Putamen (tissue), 1 donor: ENCODE measurements at places on chromosomes 1 and 21.

GRCh38 chr1:214943054-214943453 lies 139.5 kb upstream of the KCNK2 start:
- no peak for DNase-seq

DNA sequence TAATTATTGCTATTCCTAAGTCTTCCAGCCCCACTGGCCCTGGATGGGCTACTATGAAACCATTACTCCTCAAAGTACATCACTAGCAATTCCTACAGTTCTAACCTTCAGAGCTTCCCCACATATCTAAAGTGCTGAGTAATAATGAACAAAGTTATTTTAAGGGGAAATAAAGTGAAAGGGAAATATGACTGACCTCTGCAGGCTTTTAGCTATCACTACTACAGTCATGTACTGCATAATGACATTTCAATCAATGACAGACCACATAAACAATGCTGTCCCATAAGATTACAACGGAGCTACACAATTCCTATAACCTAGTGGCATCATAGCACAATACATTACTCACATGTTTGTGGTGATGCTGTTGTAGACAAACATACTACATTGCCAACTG lies 32.5 kb upstream of the ASPM start:
- no peak for DNase-seq

GRCh38 chr1:197451381-197451780 lies 183.3 kb downstream of the CRB1 start:
- no peak for DNase-seq

DNA sequence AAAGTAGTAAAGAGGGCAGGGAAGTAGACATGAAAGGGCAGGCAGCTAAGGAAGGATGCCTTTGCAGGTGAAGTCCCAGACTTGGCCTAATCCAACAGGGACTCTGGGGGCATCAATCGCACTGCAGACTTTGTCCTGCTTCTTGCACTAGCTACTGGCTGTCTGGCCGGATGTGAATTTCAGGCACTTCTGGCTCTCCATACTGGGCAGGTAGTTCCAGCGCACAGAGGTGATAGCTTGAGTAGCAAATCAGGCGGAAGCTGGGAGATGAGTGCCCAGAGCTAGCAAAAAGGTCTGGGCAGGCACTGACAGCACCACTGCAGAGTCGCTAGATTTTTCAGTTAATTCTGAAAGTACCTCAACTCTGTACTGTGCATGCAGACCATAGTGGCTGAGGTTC lies 997 bp downstream of the RSPH1 start:
- no peak for DNase-seq

DNA sequence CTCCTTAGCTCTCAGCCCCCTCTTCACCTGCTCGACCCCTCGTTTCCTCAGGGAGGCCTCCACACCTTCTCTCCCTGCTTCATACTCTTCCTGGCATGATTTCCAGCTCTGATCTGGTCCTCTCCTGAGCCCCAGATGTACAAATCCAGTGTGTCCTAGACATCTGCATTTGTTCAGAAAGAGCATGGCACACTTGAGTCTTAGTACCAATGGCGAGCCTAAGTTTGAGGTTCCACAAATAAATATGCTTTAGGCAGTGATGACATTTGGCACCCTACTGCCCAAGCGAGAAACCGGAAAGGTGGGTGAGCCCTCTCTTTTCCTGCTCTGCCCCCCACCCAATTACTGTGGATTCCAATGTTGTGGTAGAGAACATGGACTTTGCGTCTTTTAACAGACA lies 34.0 kb downstream of the ATP1A1 start:
- DNase-seq = no peak

GRCh38 chr1:199279067-199279466 lies 640.2 kb downstream of the PTPRC start:
- no peak for DNase-seq

DNA sequence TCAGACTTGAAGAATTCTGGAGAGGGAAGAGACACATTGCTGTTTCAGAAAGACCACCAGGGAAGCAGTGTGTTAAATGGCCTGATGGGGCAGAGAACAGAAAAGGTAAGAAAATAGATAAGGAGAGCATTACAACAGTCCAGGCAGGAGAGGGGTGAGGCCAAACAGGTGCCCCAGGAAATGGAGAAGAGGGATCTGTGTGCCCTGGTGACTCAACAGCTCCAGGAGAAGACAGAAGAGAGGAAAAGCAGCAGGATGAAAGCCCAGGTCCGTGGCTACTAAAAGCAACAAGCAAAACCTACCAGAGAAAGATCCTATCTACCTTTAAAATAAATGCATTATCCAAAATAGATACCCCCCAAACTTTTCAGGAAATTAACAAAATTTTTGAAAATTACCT lies 9.2 kb downstream of the TP53BP2 start:
- no peak for DNase-seq

- DNase-seq = no peak
Measured at GRCh38 chr1:98797506-98797905, 136.0 kb downstream of the SNX7 start.

GRCh38 chr1:216822480-216822879 lies 99.3 kb upstream of the ESRRG start:
- DNase-seq = no peak

DNA sequence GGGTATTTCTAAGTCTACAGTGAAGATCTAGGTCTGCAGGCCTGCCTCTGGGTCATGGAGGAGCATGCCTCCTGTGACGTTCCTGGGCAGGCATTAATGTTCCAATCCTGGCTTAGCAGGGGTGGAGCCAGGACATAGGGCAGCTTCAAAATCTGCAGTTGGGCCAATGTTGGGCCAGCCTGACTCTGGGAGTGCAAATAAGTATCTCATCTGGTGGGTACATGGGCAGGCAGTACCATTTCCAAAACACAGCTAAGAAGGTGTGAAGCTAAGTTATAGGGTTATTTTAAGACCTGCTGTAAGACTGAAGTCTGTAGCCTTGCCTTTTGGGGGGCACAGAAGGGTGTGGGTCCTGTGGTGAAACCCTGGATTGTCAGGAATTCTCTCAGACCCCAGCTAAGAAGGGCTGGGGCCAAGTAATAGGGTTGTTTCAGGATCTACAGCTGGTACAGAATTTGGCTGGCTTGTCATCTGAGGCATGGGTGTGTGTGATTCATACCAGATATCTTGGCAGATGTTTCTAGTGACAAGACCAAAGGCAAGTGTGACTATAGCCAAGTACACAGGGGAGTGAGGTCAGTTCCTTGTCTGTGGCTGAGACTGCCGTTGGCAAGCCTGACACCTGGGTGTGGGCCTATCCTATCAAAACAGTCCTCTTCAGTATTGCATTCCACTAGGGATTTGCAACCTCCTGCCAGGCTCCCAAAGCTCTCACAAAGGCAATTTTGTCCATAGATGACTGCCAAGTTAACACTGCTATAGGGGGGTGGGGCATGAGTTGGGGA lies 468.7 kb upstream of the B3GALT2 start:
- no peak for DNase-seq

- DNase-seq = no peak
Measured at GRCh38 chr1:218817071-218817470, 356.6 kb upstream of the LYPLAL1 start.

GRCh38 chr1:8651962-8652361 lies 165.5 kb downstream of the RERE start:
- DNase-seq = no peak

DNA sequence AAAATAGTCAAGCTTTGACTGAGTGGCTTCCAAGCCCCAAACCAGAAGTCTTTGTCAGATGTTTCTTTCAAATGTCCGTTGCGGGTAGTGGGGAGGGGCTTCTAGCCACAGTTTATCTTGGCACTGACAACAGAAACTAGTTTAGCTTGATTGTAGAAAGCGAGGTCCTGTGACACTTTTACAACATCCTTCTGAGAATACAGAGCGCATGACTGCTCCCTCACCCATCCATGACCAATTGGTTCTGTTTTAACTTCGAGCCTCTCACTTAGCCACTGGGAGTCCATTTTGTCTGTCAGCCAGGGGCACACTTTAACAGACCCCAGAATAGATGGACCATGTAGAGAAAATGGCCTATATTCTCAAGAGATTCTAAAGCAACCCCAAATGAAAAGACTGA lies 199.2 kb upstream of the ST6GALNAC5 start:
- no peak for DNase-seq

- peak; percentile 46 for DNase-seq
Measured at GRCh38 chr1:89603651-89604413, 29.1 kb upstream of the LRRC8C start.

GRCh38 chr1:204308023-204308628 lies 51.6 kb downstream of the PLEKHA6 start:
- no peak for DNase-seq

GRCh38 chr21:29297483-29298347 lies 1.0 kb upstream of the BACH1 start:
- no peak for DNase-seq

- DNase-seq = no peak
Measured at GRCh38 chr1:10046356-10047085, 13.8 kb downstream of the UBE4B start.

GRCh38 chr1:104593413-104594187 lies 843.9 kb downstream of the AMY1C start:
- no peak for DNase-seq

- DNase-seq = no peak
Measured at GRCh38 chr1:231407547-231408396, 14.3 kb downstream of the EGLN1 start.

- no peak for DNase-seq
Measured at GRCh38 chr21:14886001-14886400, 178.8 kb downstream of the NRIP1 start.

DNA sequence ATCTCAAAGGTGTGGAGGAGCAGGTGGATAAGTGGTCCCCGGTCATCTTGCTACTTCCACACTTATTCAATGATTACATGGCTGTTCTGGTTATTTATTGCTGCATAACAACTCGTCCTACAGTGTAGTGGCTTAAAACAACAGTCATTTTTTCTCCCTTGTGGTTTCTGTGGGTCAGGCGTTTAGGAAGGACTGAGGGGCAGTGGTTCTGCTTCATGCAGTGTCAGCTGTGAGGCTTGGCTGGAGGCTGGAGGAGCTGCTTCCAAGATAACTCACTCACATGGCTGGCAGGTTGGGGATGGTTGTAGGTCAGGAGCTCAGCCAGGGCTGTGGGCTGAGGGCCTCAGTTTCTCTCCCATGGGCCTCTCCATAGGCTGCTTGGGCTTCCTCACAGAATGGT lies 5.9 kb upstream of the SLC6A17 start:
- no peak for DNase-seq

- no peak for DNase-seq
Measured at GRCh38 chr1:96049759-96050409, 671.7 kb upstream of the PTBP2 start.

GRCh38 chr1:209387271-209387968 lies 196.1 kb upstream of the CAMK1G start:
- DNase-seq = no peak

GRCh38 chr1:205570173-205570501 lies 61.7 kb downstream of the ELK4 start:
- no peak for DNase-seq

DNA sequence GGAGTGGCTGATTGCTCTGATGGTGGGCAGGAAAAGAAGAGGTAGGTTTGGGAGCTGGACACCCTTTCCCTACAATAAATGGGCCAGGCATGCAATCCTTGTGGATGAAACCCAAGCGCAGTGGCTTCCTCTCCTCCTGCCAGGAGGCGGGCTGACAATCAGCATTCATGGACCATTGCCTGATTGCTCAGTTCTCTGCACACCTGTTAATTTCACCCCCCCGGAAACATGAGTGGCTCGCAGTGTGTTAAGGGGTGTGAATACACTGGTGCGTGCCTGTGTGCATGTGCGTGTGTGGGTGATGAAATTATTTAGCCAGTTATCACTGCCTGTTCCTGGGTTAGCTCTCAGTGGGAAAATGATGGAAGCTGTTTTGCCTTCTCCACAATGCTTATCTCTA lies 310.7 kb downstream of the PCP4 start:
- no peak for DNase-seq

- DNase-seq = no peak
Measured at GRCh38 chr21:34803782-34804370, 135.1 kb downstream of the CLIC6 start.

GRCh38 chr1:24856787-24857506 lies 73.1 kb downstream of the RUNX3 start:
- DNase-seq = no peak

DNA sequence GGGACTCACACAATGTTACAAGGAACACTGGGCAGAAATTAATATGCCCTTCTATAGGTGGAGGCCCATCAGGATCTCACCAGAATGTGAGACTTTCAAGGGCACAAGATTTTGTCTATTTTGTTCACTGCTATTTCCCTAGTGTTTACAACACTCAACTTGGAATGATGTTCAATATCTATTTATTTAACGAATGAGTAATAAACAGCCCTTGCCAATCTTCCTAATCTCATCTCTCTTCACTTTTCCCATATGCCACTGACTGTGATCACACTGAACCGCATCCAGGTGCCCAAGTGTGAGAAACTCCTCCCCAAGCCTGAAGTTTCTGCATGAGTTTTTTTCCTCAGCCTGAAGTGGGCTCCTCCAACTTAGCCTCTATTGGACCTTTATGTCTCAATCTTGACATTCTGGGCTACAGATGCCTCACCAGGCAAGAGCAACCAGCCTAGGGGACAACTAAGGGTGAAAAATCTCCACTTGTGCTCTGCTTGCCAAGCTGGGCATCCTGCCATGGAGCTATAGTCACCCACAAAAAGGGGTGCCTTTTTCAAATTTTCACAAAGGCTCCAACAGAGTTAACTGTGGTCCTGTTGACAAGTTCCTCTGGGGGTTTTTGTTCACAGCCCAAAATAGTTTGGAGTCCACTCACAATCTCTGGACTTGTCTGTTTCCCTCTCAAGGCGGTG lies 105.6 kb downstream of the PLPP3 start:
- DNase-seq = peak; percentile 35

GRCh38 chr21:24153137-24153536 lies 1454.1 kb downstream of the MRPL39 start:
- DNase-seq = no peak

GRCh38 chr21:45819478-45820170 lies 161.9 kb upstream of the COL6A1 start:
- DNase-seq = no peak

GRCh38 chr1:240320659-240321058 lies 229.0 kb downstream of the FMN2 start:
- DNase-seq = no peak

DNA sequence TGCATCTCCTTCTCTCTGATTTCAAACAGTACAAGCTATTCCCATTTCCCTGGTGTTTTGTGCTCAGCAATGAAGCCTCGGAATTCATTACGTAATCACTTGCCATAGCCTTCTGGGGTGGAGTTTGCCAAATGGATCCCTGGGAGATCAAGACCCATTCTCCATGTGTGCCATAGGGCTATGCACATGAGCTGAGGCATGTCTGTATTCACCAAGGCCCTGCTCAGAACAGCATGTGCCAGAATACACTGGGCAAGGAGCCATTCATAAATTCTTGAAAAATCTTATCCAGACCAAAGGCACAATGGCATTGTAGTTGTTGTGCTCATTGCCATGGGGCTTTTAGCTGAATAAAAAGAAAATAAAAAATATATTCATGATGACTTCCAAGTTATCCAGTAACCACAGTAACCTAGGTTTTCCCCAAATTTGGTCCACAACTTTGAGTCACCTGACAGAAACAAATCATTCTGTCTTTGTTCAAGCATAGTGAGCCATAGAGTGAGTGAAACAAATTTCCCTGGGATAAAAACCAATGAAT lies 53.0 kb downstream of the CRB1 start:
- DNase-seq = no peak
